ENCODE measurements at places on chromosomes 5 and 9.

DNA sequence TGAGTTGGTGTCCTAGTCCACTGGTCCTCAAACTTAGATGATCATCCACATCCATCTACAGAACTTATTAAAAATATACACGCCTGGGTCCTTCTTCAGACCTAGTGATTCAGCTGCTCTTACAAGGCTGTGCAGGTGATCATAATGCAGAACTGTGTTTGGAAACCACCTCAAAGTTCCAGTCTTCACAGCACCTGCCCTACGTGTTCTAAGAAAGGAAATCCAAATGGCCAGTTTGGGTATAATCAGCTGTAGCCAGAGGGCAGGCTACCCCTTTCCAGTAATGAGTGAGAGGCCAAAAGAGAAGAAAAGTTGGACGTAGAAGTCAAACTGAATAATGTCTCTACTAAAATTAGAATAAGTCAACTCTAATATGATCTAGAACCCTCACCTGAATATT is 15.4 kb downstream of the REEP5 start:
- DNase-seq: no peak

- DNase-seq: no peak
Measured at GRCh38 chr5:119174578-119175163, 103.8 kb downstream of the DMXL1 start.

- no peak for DNase-seq
Measured at GRCh38 chr9:114908805-114909448, 21.5 kb downstream of the TNFSF8 start.

GRCh38 chr5:27015758-27016157 is 22.6 kb downstream of the CDH9 start:
- no peak for DNase-seq

- no peak for DNase-seq
Measured at GRCh38 chr9:23413541-23413940, 412.5 kb downstream of the ELAVL2 start.

- DNase-seq: no peak
Measured at GRCh38 chr9:89177012-89177943, 1.3 kb downstream of the SHC3 start.

DNA sequence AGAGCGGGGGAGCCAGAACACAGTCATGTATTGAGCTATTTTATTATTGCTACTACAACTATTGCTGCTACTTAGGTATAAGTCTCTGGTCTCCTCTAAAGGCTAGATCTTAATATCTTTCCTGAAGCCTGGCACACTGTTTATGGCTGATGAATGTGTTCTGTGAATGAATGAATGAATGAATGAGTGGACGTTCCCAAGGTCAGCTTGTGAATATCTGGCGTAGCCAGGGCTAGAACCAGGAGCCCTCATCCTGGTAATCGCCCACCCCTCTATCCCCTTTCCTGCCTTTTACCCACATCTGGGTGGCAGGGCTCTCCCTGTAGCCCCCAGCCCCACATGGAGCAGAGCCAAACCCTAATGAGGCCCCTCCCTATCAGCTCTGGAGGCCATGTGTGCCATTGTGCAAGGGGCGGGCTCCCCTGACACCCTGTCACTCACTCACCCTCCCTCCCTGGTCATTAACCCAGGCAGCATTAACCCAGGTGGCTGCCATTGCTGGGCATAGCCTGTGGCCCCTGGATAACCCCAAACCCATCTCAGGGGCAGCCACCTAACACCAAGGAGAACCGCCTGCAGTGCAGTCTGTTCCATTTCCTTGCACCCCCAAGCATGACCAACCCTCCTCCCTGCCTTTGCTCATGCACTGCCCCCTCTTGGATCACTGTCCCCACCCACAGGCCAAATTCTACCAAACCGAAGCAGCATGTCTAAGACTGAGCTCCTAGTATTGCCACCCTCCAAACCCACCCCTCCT is 2.0 kb upstream of the AKNA start:
- no peak for DNase-seq

DNA sequence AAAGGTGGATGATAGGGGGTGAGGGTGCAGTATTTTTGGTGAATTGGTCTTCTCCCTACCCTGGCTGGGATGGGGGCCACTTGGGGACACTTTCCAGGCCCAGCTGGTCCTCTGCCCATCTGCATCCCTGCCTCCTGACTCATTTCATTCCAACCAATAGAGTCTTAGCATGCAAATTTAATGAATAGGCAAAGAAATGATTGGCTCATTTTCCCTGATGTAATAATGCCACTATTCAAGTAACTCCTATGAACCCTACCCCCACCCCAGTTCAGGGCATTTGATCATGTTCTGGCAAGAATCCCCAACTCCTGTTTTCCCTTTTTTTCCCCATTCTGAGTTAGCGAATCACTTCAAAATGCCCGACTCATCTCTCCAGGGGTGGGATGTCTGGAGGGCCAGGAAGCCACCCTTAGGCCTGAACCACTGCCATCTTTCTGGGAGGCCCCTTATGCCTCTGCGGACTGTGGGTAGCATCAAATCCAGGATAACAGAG is 56.7 kb downstream of the PCDH1 start:
- DNase-seq: peak; percentile 87

GRCh38 chr5:53425687-53426511 is 54.5 kb upstream of the FST start:
- no peak for DNase-seq

GRCh38 chr9:93167838-93168237 is 16.1 kb upstream of the WNK2 start:
- DNase-seq: no peak

DNA sequence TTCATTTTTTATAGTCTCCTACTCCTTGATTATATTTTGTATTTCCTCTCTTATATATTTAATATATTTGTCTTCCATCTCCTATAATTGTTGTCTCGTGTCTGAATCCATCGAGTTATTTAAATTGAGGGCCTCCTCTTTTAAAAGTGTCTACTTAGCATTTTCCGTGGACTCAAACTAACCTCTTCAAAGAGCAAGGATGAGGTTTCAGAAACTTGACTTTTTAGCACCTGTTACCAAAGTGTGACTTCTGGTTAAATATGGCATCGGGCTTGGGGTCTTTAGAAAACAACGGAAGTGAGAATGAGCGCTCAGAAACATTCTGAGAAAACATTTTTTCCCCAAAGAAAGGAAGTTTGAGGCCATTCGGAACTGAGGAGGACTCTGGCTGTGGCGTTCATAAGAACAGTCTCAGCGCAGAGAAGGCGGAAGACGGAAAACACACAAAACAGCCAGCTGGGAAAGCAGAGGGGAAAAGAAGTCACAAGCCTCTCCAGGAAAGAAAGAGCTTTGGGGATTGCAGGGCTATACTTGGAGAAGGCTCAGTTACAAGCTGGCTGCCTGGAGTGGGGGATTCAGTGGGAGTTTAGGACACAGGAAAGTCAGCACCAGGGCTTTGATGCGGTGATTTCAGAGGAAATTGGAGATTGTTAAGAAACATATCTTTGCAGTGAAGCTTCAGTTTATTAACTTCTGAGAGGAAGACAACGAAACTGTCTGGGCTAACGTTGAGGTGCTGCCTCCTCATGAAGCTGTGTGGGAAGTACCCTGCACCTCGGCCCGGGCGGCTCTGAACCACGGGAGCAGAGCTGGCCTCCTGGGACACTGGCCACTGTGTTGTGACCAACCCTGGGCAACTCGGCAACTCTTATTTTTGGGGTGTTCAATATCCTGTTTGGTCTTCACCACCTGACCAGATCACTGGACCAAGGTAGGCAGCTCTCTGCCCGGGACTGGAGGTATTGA is 25.1 kb upstream of the IRX2 start:
- no peak for DNase-seq

DNA sequence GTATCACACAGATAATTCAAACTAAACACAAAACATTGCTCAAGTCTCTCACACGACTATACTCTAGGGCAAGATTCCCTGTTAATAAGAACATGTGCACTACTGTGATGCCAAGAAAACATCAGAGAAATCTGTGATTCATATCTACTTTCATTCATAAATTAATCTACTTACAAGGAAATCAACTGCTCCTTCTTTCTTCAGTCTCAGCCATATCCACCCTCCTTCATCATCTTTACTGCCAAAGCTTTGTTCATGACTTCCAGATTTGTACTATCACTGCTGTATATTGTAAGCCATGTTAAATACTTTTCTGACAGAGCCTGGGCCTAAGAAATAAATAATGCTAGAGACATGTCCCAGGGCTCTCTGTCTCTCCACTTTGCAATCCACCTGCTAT is 35.1 kb downstream of the CTNNAL1 start:
- DNase-seq: no peak

DNA sequence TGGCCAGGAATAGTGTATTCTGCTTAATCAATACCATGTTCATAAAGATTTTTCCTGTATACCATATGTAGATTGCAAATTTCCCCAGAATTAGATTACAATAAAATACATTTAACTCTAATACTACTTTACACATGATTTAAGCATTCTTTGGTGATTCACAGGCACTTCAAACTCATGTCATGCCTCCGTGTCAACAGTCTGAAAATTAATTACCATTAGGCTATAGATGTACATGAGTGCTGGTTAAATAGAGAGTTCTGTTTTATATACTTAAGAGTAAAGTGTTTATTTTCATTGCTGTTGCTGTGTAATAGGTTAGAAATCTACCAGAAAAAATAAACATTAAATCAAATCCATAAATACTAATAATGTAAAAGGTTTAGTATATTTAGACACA is 159.8 kb downstream of the ZSWIM6 start:
- DNase-seq: no peak

- no peak for DNase-seq
Measured at GRCh38 chr5:113950186-113950585, 411.7 kb upstream of the KCNN2 start.

GRCh38 chr9:129334105-129334935 is 156.3 kb upstream of the IER5L start:
- DNase-seq: peak; percentile 51

- DNase-seq: no peak
Measured at GRCh38 chr9:137243626-137244485, 2.8 kb downstream of the TUBB4B start.

GRCh38 chr5:151598984-151599383 is 7.9 kb upstream of the FAT2 start:
- no peak for DNase-seq

GRCh38 chr9:68969538-68969937 is 44.4 kb downstream of the PRKACG start:
- no peak for DNase-seq

GRCh38 chr5:160787240-160787639 is 64.8 kb downstream of the ATP10B start:
- DNase-seq: no peak

GRCh38 chr9:2662496-2662895 is 40.9 kb downstream of the VLDLR start:
- peak; percentile 55 for DNase-seq

GRCh38 chr5:118353970-118354369 is 634.4 kb downstream of the DTWD2 start:
- no peak for DNase-seq

DNA sequence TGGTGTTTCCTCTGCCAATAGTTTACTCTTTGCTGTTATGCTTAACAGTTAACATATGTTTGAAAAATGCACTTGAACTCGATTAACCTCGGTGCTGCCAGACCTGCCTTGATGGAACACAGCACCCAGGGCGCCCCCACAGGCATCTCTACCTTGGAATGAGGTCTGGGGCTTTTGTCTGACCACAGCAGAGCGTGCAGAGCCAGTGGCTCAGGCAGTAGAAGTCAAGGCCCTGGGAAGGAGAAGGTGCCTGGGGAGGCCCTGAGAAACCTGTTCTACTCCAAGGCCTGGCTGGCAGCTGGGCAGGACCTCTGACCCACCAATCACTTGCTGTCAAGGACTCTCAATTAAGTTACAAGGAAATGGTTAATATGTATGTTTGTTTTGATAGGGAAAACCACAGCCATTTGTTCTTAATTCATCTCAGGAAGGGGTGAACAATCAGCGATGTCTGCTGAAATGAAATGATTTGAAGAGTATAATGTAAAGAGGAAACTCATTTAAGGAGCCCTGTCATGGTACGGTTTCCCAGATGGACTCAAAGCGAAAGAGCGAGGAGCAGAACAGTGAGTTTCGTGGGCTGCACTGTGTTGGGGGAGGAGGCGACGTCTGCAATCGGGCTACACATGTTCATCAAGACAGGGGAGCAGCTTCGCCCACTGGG is 21.9 kb downstream of the MACROH2A1 start:
- no peak for DNase-seq

GRCh38 chr9:84349671-84350070 is 9.1 kb upstream of the SLC28A3 start:
- no peak for DNase-seq

- no peak for DNase-seq
Measured at GRCh38 chr5:36689225-36689624, 82.8 kb downstream of the SLC1A3 start.

GRCh38 chr9:118446943-118447639 is 742.9 kb downstream of the TLR4 start:
- DNase-seq: no peak

DNA sequence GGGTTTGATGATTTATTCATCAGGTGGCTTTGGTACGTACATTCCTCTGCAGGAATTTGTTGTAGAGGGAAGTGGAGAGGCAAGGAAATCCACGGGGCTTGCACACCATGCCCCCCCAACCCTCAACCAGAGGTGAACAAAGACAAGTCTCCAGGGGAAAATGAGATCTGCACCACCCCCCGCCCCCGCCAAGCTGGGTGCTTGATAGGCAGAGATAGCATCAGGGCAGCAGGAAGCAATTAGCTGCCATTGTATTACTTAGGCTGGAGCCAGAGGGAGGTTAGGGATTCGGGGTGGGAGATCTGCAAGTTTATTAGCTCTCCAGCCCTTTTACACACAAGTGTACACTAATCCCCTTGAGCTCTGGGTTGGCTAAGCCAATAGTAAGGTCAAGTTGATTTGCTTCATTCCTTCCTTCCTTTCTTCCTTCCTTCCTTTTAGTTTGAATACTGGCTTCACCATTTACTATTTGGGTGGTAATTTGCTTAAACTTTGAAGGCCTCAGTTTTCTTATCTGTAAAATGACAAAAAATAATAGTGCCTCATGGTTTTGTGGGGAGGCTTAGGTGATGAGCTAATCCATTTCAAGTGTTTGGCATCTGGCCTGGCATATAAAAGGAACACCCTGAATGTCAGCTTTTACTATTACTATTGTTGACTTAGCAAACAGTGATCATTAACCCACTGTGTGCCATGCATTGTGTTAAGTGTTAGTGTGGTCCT is 34.1 kb downstream of the SPRY4 start:
- no peak for DNase-seq

- DNase-seq: no peak
Measured at GRCh38 chr5:131630208-131630962, 4.6 kb downstream of the RAPGEF6 start.

DNA sequence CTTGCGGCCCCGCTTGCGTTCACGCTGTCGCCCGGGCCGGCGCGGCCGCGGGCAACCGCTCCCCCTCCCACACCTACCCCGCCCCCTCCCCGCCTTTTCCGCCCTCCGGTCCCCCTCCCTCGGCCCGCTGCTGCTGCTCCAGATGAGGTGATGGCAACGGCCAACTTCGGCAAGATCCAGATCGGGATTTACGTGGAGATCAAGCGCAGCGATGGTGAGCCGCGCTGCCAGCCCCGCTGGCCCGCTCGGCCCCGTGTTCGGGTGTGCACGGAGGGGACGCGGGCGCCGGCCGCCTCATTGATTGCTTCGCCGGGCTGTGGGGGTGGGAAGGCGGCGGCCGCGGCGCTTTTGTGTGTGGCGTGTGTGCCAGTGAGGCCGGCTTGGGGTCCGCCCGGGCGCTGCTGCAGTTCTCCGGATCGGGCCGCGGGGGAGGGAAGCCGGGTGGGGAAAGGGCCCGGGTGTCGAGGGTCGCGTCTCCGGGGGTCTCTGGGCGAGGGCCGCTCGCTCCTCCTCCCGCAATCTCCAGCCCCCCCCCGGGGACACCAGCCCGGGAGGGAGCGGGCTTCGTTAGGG is 403 bp downstream of the KIF2A start:
- no peak for DNase-seq
